B cell (primary cell): ENCODE measurements at places on chromosomes 1 and 21. TPM values are rescaled to one million over a fixed set of nuclear protein-coding genes. Genes with fewer than 3 reads are reported as not detected.

LIPI gene
- not detected in 2 replicates for total RNA-seq

ETV3L gene
- total RNA-seq: not detected in 2 replicates

MYCL gene
- total RNA-seq: 0.49 and 0.62 TPM in 2 replicates

FMO5 gene
- total RNA-seq: 4.4 and 5.5 TPM in 2 replicates

SPRR2G gene
- not detected in 2 replicates for total RNA-seq

LINGO4 gene
- total RNA-seq: not detected in 2 replicates

NBPF6 gene
- total RNA-seq: not detected in 2 replicates

DNA sequence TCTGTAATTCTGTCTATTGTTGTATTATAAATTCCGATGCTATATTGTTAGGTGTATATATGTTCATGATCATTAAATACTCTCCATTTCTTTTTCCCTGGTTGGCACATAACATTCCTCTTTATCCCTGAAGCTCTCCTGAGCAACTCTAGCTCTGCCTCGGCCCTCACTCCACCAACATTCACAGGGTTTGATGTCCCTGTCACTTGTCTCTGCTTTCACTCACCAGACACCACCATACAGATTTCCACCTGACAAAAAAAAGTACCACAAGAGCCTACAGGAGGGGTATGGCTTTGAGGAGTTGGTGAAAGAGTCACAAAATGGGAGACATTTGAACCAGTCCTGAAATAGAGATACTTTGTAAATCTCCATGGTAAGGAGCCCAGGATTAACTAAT is 8.8 kb upstream of the TSPEAR start:
- no peak for DNase-seq

DNA sequence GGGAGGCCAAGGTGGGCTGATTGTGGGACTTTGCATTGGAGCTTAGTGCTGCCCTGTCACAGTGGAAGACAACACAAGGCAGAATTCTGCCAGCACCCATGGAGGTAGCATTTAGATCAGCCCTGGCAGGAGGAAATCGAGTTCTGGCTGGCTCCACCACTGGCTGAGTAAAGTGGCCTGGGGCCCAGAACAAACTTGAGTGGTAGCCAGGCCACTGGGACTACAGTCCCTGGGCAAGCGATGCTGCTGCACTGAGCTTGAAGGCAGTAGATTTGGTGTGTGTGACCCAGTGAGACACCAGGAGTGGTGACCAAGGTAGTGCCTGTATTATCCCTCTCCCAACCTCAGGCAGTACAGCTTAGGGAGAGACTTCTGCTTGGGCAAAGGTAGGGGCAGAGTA is 22.5 kb upstream of the UHMK1 start:
- no peak for DNase-seq

DNA sequence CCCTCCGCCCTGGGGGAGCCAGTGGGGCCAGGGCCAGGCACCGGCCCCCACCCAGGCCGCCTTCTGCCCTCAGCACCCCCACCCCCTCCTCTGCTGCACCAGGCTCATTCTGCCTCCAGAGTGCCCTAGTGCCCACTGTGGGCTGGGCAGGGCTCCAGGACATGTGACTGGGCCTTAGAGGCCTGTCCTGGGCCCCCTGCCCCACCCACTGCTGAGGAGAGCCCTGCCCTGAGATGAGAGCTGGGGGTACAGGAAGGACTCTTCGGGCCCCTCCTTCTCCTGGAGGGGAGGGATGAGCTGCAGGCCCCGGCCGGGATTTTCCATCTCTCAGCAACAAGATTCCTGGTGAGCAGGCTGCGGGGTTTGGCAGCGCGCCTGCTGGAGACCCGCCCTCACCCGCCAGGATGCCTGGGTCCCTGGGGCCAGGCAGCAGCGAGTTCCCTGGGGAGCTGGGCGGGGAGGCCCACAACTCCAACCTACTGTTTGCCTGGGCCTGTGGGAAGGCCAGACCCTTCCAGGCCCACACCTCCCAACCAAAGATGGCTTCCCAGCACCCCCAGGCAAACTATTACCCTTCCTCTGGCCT is 14.0 kb downstream of the AHDC1 start:
- no peak for DNase-seq

DNA sequence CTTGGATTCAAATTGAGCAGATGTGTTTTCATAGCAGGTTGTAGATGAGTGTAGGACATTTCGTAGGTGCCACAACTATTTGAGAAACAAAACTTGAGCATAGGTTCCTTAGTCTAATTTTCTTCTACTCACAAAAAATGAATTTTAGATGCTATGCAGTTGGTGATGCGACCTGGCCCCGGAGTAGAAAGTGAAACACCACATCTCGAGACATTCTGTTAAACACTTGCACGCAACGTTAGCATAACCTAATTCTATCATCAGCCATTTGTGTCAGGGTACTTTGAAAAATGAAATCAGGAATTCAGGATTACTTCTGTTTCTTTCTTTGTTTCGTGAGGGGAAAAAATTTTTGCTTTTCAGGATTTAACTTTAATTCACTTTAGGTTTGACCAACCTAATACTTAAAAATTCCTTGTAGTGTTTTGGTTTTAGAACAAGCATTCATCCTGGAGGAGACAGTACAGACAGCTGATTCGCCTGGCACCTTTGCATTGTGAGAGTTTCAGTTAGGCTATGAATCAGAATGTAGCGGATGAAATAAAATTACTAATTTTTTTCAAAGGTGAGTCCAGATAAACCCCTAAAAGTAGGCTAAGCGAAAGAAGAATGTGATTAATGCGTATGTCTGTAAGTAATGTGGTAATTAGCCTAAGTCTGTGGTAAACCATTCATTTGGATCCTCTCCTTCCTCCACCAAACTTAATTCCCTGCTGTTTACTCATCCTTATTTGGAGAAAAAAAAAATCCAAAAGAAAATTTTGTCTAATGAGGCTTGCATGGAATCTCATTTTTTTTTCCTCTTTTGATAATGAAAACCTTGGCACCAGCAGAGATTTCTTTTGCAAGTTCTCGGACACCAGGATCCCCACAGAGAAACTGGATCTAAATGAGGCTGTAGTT is 44.9 kb downstream of the MAP3K21 start:
- no peak for DNase-seq

DNA sequence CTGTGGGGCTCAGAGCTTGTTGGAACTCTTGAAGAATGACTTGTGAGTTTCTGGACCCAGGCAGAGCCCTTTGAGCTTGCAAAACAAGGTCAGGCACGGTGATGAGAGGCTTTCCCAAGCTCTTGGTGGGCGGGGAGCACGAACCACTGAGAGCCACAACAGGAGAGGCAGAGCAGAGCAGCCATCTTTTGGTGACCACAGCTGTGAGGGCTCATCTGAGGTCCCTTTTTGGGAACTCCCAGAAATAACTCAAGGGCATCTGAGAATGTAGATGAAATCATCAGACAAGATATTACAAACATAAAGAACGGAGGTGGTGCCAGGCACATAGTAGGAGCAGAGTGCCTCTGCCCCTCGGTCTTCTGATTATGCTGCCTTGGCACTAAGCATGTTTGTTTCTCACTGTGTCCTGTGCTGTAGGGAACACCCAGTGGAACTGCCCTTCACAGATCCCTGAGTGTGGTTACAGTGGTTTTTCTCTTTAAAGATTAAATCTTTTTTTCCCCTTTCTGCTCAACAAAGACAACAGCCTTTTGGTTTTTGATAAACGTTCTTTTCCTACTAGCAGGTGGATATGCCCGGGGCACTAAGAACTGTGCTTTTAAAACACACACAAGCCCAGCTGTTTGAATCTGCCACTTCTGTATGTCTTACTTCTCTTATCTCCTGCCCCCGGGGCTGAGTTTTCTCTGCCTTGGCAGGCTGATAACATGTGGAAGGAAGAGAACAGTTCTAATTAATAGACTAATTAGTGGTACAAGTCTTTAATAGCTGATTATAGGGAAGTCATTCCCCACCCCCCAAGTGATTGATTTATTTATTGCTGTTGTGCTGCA is 37.7 kb downstream of the CD34 start:
- peak; percentile 37 for DNase-seq

GRCh38 chr21:44846224-44846484 is 27.3 kb downstream of the PTTG1IP start:
- DNase-seq: no peak

- peak; percentile 32 for DNase-seq
Measured at GRCh38 chr1:111813440-111814304, 58.0 kb downstream of the DDX20 start.
